Camera-type eye (tissue), 1 donor: ENCODE measurements at places on chromosomes 4 and X. TPM values are rescaled to one million over a fixed set of nuclear protein-coding genes. Genes with fewer than 3 reads are reported as not detected.

Gene KIAA1210
- total RNA-seq: 0.33 TPM

Gene UGT2B10
- total RNA-seq: not detected

Gene GPC3
- total RNA-seq: 64.9 TPM

Gene CDK16
- 87.1 TPM for total RNA-seq

Gene CWH43
- total RNA-seq: 1.4 TPM

Gene EDA2R
- 2.6 TPM for total RNA-seq

Gene DCAF8L1
- not detected for total RNA-seq

Gene RAB33A
- total RNA-seq: 8.0 TPM

Gene SLC9A7
- 21.4 TPM for total RNA-seq

Gene GLOD5
- not detected for total RNA-seq

Gene CXCL10
- 1.4 TPM for total RNA-seq
